Stimulated activated CD4-positive, alpha-beta T cell treated with anti-CD3 and anti-CD28 coated beads, Interleukin-15, amount 100 ng/mL, for 1 hour (primary cell): ENCODE measurements at places on chromosomes 16 and 17.

- no peak for DNase-seq
Observed at GRCh38 chr16:65500919-65501318, 379.1 kb upstream of the CDH11 start.

DNA sequence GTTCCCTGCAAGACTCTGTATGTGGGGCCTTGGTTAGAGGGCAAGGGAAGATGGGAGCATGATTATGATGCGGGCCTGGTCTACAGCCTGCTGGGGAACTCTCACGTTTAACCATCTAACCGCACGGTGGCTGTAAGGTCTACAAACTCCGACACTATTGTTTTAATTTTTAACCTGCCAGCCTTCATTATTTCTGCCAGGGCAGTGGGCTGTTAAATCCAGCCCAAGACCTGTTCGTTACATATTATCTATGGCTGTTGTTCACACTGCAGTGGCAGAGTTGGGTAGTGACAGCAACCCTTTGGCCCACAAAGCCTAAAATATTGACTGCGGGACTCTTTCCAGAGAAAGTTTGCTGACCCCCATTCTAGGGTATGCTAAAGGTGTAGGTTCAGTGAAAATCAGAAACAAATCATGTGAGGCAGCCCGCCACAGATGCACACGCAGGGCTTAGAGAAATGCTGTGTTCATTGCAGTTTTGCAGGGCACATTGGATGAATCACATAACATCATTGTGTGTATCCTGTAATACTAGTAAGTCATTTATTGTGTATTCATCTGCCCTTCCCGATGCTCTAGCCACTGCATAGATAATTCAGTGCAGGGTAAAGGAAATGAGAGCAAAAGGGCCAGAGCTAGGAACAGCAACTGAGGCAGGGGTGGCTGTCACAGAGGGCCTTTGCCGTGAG, 14.3 kb downstream of the SNX29 start:
- no peak for DNase-seq

- DNase-seq: no peak
Observed at GRCh38 chr17:76540381-76541300, 797 bp downstream of the PRCD start.

DNA sequence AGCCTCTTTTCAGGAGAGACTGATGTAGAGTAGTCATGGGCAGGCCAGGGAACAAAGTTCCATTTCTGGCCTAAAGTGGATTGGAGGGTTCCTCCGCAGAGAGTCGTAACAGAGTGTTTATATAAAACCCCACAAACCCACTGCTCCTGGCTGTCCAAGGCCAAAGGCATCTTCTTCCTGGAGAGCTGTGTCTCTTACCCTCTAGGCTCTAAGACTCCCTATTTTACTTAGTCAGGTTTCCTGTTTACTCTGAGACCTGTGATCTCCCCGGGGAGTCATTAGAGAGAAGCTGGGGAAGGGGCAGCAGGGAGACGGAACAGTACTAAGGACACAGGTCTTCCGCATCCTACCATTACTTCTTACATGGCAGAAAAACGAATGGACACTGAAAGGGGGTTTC, 69.5 kb downstream of the HIC1 start:
- DNase-seq: no peak

GRCh38 chr17:29577385-29578211, 9.1 kb downstream of the TP53I13 start:
- DNase-seq: no peak

- DNase-seq: no peak
Observed at GRCh38 chr16:781346-782010, 6.7 kb downstream of the RPUSD1 start.

GRCh38 chr16:8572919-8573724, 17.2 kb downstream of the TMEM114 start:
- no peak for DNase-seq

DNA sequence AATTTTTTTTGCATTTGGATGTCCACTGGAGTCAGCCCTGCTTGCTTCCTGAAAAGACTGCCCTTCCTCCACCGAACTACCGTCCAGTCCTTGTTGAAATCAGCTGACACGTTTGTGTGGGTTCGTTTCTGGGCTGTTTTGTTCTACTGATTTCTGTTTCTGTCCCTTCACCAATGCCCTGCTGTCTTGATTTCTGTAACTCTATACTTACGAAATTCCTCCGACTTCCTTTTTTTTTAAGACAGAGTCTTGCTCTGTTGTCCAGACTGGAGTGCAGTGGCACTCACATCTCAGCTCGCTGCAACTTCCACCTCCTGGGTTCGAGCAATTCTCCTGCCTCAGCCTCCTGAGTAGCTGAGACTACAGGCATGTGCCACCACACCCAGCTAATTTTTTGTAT, 8.4 kb upstream of the GAA start:
- no peak for DNase-seq

GRCh38 chr17:57559634-57560318, 185.3 kb downstream of the CCDC182 start:
- DNase-seq: no peak

DNA sequence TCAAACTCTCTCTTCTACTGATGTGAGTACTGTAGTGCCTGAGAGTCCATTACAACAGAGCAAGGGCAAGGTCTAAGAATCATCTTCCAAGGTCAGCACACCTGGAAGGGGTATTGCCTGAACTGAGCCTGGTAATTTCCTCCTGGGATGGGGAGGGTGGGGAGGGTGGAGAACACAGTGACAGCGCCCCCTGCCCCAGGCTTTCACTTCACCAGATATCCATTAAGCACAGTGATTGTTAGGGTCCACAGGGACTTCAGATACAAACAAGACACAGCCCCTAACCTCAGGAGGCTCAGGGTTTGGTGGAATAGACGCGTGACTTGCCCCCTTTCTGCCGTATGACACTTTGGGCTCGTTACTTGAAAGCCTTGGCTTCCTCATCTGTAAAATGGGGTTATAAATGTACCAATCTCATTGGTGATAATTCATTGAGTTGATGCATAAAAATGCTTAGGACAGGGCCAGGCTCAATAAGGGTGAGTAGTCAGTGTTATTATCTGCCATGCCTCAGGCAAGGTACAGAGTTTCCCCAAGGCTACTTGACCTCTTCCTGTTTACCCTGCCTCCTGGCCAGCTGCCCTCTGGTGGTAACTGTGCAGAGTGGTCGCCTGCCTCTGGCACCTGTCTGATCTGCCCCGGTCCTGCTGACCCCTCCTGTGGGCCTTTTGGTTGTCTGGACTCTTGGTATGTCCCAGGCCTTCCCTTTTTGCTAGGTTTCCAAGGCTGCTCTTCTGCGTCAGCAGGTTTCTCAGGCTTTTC, 13.1 kb upstream of the BRD7 start:
- DNase-seq: no peak
